ENCODE measurements at places on chromosomes 16 and 17. TPM values are rescaled to one million over a fixed set of nuclear protein-coding genes. Genes with fewer than 3 reads are reported as not detected.

GRCh38 chr16:57380671-57381462 lies 8.6 kb downstream of the CX3CL1 start:
- no peak overlapping the region for H3K4me3 ChIP-seq
- no peaks in the 10 kb centered on the region for H3K36me3 ChIP-seq
- DNase-seq = no peak
- no peak overlapping the region for H3K27ac ChIP-seq
- no peaks in the 10 kb centered on the region for H3K27me3 ChIP-seq

DNA sequence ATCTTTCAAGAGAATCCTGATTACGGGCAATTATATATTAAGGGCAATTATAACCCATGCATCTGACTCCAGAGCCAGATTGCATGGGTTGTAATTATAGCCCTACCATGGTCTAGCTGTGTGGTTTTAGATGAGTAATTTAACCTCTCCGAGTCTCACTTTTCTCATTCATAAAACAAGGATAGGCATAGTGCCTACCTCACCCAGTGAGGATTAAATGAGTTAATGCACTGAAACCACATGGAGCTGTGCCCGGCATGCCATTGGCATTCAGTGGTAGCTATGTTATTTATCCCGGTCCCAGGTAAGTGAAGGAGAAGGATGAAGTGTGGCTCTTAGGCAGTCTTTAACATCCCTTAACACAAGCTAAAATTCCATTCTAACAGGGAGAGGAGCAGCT lies 6.3 kb downstream of the SNX20 start:
- peak; percentile 1 for DNase-seq
- no peak overlapping the region for H3K27ac ChIP-seq
- no peak overlapping the region for H3K4me3 ChIP-seq
- H3K27me3 ChIP-seq = no peaks in the 10 kb centered on the region

GRCh38 chr17:68732301-68732749 lies 131.2 kb upstream of the FAM20A start:
- no peaks in the 10 kb centered on the region for H3K36me3 ChIP-seq
- H3K27me3 ChIP-seq = no peaks in the 10 kb centered on the region
- no peaks in the 10 kb centered on the region for H3K4me1 ChIP-seq

GRCh38 chr17:50027881-50028735 lies 27.8 kb upstream of the ITGA3 start:
- H3K4me1 ChIP-seq = peaks cover 10% of the 10 kb centered on the region
- no peak overlapping the region for H3K27ac ChIP-seq
- DNase-seq = no peak
- no peak overlapping the region for H3K4me3 ChIP-seq
- H3K27me3 ChIP-seq = peaks cover 21% of the 10 kb centered on the region

GRCh38 chr16:69565671-69566239 lies at the start of gene NFAT5:
NFAT5 (plus strand) TSS chr16:69565966; CDS start chr16:69566302, 336 bp downstream.
- H3K4me3 ChIP-seq = peak within 1 kb of the TSS; percentile 92
- H3K36me3 ChIP-seq = no peaks in the 10 kb centered on the region
- H3K27me3 ChIP-seq = no peaks in the 10 kb centered on the region
- peak; percentile 97 for DNase-seq
- H3K4me1 ChIP-seq = peaks cover 58% of the 10 kb centered on the region

ABCA3 gene
- 6.7 TPM for total RNA-seq

COA3 gene
- 36.4 TPM for total RNA-seq

SLC16A13 gene
- total RNA-seq = 6.4 TPM

All from spleen (tissue), 13 donors.